Renal pelvis (tissue), 12 donors: ENCODE measurements at places on chromosomes 12 and 14.
A peak's percentile ranks its signal among the peaks of the same experiment; 100 is the strongest.

- no peak for DNase-seq
Observed at GRCh38 chr14:103535081-103535890, 6.3 kb downstream of the TRMT61A start.

DNA sequence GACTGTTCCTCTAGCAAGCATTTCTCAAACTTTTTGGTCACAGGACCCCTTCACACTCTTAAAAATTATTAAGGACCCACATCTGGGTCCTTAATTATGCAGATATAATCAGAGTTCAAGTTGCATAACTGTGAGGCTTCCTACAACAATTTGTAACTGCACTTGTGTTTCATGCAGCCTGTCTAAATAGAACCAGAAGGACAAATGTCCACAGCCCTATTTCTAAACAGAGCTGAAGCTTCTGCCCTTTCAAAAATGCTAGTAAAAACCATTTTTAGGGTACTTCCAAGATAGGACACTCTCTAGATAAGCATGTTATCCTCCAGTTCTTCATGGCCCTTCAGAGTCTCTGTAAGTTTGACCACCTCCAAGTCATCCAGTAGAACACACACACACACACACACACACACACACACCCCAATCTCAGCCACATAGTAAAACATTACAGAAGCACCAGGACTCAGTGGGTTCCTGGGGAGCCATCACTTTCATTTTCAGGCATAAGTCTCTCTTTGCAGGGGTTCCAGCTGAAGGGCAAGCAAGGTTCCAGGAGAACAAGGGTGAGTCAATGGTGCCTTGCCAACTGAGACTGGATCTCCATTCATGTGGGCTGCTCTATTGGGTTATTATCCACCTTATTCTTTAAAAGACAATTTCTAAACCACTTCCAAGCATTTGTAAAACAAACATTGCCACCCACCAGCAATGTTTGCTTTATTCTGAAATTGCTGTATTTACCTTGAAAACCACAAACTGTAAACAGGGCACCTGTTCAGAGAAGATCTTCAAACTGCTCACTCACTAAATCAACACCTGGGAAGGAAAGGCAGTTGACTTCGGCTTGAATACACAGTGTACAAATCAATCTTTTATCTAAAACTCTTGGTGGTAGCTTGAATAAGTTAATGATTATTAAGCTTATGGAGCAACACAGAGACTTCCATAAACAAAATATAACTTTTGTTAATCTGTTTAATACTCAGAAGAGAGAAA is 64.1 kb downstream of the ITPR2 start:
- DNase-seq = no peak

- DNase-seq = no peak
Observed at GRCh38 chr12:45263587-45263986, 47.7 kb downstream of the ANO6 start.

DNA sequence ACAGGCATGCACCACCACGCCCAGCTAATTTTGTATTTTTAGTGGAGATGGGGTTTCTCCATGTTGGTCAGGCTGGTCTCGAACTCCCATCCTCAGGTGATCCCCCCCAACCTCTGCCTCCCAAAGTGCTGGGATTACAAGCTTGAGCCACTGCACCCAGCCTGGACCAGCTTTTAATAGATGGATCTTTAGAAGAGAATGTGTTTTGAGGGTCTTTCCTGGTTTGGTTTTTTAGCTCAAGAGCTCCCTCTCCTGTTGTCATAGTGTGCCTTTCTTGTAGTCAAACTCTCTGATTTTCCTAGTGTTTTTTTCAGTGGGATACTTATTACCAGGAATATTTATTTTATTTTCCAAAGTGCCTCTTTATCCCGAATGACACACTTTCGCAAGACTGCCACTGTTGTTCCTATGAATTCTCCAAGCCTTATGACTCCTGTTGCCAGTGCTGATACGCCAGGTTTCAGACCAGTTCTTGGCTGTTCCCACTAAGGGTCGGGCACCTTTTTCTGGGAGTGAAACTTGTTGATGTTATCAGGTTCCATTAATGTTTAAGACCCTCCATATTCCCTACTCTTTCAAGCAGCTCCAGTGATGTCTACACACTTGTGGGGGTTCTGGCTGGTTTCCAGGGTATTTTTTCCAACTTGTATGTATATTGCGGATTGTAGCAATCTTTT is 31.5 kb upstream of the LIMA1 start:
- DNase-seq = peak; percentile 52

DNA sequence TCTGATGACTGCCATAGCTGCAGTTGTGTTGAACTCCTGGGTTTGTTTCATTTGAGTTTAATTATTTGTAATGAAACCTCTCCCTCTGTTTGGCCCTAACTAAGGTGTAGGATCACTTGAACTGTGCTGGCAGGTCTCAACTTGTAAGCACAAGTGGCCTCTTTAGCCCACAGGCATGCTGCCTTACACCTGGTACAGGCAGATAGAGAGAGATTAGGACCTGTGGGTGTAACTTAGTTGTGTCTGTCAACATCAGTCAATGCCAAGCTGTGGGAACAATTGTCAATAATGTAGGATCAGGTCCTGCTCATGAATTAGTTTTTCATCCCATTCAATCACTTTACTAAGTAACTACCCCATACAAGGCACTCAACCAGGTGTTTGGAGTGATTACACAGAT is 263.0 kb upstream of the G2E3 start:
- DNase-seq = no peak

DNA sequence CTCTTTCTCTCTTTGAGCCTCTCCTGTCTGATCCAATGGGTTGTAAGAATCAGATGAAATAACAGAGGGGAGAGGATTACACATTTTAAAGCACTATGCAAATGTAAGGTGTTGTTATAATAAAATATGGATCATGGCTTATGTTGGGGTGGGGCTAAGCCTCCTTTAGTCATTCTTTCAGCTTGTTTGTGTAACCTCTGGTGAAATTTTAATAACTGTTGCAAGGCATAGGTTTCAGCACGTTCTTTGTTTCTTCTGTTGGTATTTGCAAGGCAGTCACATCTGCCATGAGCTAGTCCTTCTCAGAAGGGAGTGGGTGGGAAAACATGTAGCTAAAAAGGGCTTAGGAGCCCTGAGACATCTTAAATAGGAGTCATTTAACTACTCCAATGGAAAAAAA is 74.8 kb upstream of the FRMD6 start:
- DNase-seq = no peak

GRCh38 chr14:100546051-100546443 is 41.2 kb downstream of the BEGAIN start:
- no peak for DNase-seq

- no peak for DNase-seq
Observed at GRCh38 chr12:68359674-68360073, 27.5 kb upstream of the MDM1 start.

GRCh38 chr12:9327320-9327719 is 119.1 kb upstream of the PZP start:
- DNase-seq = no peak

- DNase-seq = peak; percentile 4
Observed at GRCh38 chr14:80390906-80391305, 179.6 kb upstream of the DIO2 start.

DNA sequence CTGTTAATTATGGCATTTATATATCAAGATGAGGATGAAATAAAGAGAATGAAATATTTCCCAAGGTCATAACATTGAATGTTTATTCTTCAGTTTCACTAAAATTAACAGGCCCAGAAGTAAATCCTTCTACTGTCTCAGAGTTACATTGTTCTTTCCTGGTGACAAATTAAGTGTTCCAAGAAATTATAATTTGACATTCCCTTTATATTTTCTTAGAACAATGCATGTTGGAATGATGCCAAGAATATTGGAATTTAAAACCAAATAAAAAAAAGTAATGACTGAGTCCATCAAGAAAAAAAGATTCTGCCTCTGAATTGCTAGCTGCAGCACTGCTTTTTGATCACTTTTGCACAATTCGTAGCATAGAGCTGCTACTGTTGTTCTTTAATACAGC is 152.1 kb downstream of the METTL25 start:
- DNase-seq = no peak

- no peak for DNase-seq
Observed at GRCh38 chr14:63486738-63487137, 56.4 kb downstream of the PPP2R5E start.

- DNase-seq = no peak
Observed at GRCh38 chr12:49972129-49972528, 618 bp upstream of the AQP6 start.

- DNase-seq = no peak
Observed at GRCh38 chr12:49761677-49762467, 20.5 kb downstream of the TMBIM6 start.

- no peak for DNase-seq
Observed at GRCh38 chr14:77007183-77007974, 21.1 kb downstream of the IRF2BPL start.

DNA sequence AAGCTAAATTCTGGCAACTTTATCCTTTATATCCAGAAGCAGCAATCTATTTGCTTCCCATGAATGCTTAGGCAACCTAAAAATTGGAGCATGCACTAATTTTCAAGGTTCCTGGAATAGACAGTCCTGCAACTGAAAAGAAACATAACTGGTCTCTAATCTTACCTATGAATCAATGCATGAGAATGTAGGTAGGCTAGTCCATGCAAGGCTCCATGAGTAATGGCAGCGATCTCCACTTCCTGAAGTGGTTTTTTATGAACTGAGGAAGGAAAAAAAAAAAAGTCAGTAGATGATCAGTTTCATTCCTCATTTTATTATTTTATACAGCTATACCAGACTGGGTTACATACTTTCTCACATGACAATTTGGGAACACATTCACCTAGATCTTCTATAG is 102.0 kb downstream of the PEBP1 start:
- DNase-seq = no peak

- DNase-seq = no peak
Observed at GRCh38 chr14:78356391-78356790, 186.2 kb downstream of the NRXN3 start.

DNA sequence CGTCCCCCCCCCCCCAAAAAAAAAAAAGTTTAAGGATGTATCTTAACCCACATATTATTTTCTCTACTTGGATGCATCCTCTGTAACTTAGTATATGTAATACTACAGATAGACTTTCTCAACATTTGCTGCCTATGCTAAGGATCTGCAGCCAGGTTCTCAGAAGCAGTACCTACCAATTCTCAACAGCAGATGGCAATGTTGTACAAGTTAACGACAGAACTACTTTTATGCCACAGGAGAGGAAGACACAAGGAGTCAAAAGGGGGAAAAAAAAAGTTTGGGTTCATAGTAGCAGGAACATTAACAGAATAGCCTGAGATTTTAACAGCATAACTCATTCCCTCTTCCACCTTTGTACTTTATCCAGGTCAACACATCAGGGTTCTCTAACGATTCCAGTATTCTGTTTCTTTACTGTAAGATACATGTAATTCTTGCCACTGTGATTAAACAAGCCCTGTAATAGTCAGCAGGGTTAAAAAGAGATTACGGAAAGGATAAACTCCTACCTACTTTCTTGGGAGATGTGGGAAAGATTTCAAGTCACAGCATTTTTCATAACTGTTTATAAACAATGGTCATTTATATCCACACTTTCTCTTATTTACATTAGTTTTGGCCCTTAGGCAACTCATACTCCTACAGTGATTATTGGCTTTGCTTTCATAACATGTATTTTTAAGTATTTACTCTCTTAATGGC is 5.7 kb upstream of the NEK9 start:
- DNase-seq = peak; percentile 75

GRCh38 chr12:70698345-70698744 is 61.1 kb upstream of the PTPRB start:
- no peak for DNase-seq

GRCh38 chr12:8662593-8662992 is at the start of gene MFAP5:
MFAP5 (minus strand) TSS chr12:8662826; CDS start chr12:8662104, 722 bp downstream.
- DNase-seq = no peak

DNA sequence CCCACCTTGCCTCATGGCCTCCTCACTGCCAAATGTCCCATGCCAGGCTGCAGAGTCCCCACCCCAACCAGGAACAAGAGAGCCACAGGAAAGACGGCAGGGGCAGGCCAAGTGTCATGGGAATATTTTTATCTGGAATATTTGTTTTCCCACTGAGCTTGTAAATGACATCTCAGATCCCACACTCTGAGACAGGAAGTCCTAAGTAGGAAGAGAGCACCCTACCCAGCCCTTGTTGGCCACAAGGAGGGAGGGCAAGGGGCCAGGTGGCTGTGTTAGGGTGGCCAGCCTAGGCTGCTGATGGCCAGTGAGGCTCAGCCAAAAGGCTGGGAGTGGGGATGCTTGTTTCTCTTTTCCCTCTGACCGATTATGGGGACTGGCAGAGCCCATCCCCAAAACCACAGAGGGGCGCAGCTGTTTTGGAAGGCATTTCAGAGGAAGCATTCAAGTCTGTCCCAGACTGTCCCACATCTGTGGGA is 7.7 kb upstream of the MEG3 start:
- DNase-seq = no peak

GRCh38 chr12:2211119-2211518 is 158.3 kb downstream of the CACNA1C start:
- DNase-seq = no peak

- no peak for DNase-seq
Observed at GRCh38 chr12:67046062-67046461, 223.1 kb upstream of the CAND1 start.

- DNase-seq = peak; percentile 54
Observed at GRCh38 chr12:100539202-100539601, 34.3 kb upstream of the GAS2L3 start.

DNA sequence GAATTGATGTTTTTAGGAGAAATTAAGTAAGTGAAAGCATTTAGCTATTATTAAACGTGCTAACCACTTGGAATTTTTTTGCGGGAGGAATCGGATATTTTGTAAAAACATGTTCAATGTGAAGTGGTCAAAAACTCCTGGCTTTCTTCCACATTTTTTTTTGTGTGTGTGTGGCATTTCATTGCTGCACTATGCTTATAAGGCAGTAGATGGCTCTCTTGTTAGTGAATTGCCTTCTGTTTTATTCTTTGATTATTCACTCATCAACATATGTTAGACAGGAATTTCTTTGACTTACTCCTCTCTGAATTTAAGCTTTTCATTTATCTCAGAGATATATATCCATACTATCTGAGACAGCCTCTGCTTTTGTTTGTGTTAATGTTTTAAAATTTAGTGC is 71.3 kb downstream of the DERA start:
- no peak for DNase-seq

GRCh38 chr14:72521968-72522741 is 371.7 kb downstream of the DPF3 start:
- DNase-seq = no peak

DNA sequence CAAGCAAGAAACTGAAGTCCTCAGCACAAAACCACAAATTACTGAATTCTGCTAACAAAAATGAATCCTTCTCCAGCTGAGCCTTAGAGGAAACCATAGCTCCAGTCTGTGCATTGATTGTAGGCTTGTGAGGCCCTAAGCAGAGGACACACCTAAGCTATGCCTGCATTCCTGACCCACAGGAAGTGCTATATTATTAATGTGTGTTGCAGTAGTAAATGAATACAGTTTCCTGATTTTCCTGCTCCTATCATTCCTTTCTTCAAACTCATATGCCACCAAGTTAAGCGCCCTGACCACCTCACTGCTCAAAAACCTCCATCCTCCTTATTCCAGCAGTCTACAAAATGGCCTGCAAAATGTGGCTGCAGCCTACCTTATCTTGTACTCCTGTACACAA is 151.9 kb upstream of the ABCD2 start:
- DNase-seq = no peak
